ENCODE measurements at places on chromosomes 3 and 15.

DNA sequence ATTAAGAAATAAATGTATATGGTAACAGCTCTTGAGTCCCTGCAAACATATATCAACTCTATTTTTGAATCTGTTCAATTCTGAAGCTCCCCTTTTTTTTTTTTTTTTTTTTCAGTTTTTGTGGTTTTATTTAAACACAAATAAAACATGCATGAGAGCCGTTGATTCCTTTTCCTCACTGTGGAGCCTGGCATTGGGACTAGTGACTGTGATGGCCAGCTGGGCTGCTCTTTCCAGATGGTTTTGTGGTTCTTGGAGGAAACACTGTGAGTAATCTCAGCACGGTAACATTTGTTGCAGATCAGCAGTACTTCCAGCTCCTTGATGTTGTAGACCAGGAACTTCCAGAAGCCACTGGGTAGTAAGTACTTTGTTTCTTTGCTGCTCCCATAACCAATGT lies 15.9 kb downstream of the EMC7 start:
- H3K4me1 ChIP-seq: no peaks in the 10 kb centered on the region
- no peak overlapping the region for H3K4me3 ChIP-seq
- DNase-seq: no peak
- no peaks in the 10 kb centered on the region for H3K27me3 ChIP-seq
- H3K27ac ChIP-seq: no peak overlapping the region

GRCh38 chr3:170220871-170221270 lies 1.4 kb upstream of the PRKCI start:
- peaks cover 4% of the 10 kb centered on the region for H3K27me3 ChIP-seq
- no peak for DNase-seq
- H3K4me1 ChIP-seq: peaks cover 22% of the 10 kb centered on the region
- H3K4me3 ChIP-seq: peak overlapping the region; percentile 57

GRCh38 chr15:66124651-66125050 lies 128.9 kb downstream of the MEGF11 start:
- no peak overlapping the region for H3K27ac ChIP-seq
- no peaks in the 10 kb centered on the region for H3K4me1 ChIP-seq
- H3K27me3 ChIP-seq: peaks cover 3% of the 10 kb centered on the region
- H3K4me3 ChIP-seq: no peak overlapping the region
- DNase-seq: no peak

GRCh38 chr15:39914977-39915376 lies 5.1 kb downstream of the GPR176 start:
- H3K36me3 ChIP-seq: peaks cover 3% of the 10 kb centered on the region
- peaks cover 41% of the 10 kb centered on the region for H3K27me3 ChIP-seq
- H3K27ac ChIP-seq: no peak overlapping the region
- no peak for DNase-seq
- peaks cover 9% of the 10 kb centered on the region for H3K4me1 ChIP-seq

DNA sequence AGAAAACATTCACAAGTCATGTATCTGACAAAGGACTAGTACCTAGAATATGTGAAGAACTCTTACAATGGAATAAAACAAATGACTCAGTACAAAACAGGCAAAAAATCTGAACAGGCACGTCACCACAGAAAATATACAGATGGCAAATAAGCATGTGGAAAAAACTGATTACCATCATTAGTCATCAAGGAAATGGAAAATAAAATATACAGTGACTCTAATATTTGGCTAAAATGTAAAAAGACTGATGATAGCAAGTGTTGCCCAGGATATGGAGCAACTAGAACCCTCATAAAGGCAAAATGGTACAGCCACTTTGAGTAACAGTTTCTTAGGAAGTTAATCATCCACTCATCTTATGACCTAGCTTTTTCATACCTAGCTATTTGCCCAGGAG lies 95.8 kb upstream of the ABHD17C start:
- no peak overlapping the region for H3K4me3 ChIP-seq
- H3K27ac ChIP-seq: no peak overlapping the region
- H3K4me1 ChIP-seq: no peaks in the 10 kb centered on the region
- no peak for DNase-seq
- no peaks in the 10 kb centered on the region for H3K36me3 ChIP-seq
- peaks cover 6% of the 10 kb centered on the region for H3K27me3 ChIP-seq

DNA sequence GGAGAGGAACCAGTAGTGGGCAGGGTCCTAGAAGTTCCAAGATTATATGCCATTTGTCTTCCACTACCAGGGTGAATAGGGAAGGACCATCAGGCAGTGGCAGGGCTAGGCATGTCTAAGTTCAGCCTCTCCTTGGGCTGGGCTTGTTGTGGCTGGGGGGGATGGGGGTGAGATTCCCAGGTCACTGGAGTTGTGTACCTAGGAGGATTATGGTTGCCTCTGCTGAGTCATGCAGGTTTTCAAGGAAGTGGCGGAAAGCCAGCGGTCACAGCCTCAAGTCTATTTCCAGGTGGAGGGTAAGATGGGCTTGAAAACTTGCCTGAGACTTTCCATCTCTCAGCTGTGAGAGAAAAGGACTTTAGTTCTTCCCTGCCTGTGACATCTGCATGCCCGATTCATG lies 1407.1 kb downstream of the SI start:
- H3K36me3 ChIP-seq: no peaks in the 10 kb centered on the region
- H3K4me3 ChIP-seq: no peak overlapping the region
- no peak overlapping the region for H3K27ac ChIP-seq
- no peak for DNase-seq
- no peaks in the 10 kb centered on the region for H3K4me1 ChIP-seq

GRCh38 chr3:136931606-136932005 lies 26.2 kb upstream of the IL20RB start:
- peaks cover 76% of the 10 kb centered on the region for H3K36me3 ChIP-seq
- no peaks in the 10 kb centered on the region for H3K27me3 ChIP-seq
- no peak overlapping the region for H3K27ac ChIP-seq
- H3K4me1 ChIP-seq: peaks cover 32% of the 10 kb centered on the region
- DNase-seq: no peak

GRCh38 chr15:69009341-69009740 lies 5.2 kb upstream of the NOX5 start:
- no peak for DNase-seq
- H3K36me3 ChIP-seq: no peaks in the 10 kb centered on the region
- no peak overlapping the region for H3K27ac ChIP-seq
- H3K4me1 ChIP-seq: no peaks in the 10 kb centered on the region
- no peak overlapping the region for H3K4me3 ChIP-seq

DNA sequence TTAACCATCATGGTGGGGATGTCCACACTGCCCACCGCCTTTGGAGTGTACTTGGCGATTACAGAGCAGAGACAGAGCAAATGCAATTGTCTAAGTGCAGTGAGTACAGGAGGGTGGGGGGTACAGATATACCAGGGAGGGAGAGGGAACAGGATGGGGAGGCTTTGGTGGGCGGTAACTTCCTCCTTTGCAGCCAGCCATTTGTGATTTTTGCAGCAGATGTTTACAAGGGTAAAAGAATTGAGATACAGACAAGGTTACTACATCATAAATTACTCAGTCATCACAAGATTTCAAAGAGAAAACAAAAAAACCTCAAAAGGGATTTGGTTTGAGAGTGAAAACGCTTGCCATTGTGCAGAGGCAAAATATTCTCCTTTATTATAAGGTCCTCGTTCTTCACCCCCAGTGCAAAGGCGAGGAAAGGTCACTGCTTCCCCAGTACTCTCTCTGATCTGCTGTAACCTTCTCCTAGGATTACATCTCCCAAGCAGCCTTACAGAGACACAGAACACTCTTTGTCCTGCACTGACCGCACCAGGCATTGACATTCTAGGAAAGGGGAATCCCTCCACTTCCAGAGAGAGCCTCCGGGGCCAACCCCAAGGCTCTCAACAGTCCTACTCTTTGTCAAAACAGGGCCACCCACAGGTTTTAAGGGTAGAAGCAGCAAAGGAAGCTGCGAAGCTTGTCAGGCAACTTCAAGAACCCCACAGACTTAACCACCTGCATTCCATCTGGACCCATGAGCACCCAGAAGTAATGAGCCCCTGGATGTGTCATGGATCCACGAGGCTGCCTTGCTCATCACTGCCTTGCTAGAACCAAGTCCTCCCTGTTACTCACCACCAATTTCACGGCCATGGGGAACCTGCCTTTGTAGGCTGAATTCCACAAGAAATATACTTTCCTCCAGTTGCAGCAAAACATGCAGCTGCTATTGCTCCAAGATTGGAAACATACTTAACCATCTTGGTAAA lies 117.3 kb downstream of the ADAMTS17 start:
- H3K4me1 ChIP-seq: no peaks in the 10 kb centered on the region
- H3K27ac ChIP-seq: no peak overlapping the region
- no peaks in the 10 kb centered on the region for H3K27me3 ChIP-seq
- DNase-seq: no peak

DNA sequence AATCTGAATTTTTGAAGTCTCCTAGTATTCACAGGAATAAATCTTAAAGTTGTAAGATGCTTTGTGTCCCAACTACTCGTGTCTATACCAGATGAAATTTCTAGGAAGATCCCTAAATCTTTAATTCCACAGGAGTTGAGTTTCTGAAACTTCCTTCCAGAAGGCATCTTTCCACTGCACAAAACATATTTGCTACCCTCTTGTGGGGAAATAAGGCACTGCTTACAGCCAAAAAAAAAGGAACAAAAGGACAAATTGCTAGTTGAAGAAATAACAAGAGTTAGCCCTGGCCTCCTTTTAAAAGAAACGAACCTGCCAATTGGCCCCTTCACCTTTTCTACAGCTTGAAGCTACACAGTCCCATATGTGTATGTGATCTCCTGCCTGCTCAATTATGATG lies 54.0 kb downstream of the TAFA4 start:
- DNase-seq: no peak
- no peak overlapping the region for H3K27ac ChIP-seq
- H3K27me3 ChIP-seq: peaks cover 12% of the 10 kb centered on the region
- no peaks in the 10 kb centered on the region for H3K4me1 ChIP-seq
- no peak overlapping the region for H3K4me3 ChIP-seq
- H3K36me3 ChIP-seq: no peaks in the 10 kb centered on the region

GRCh38 chr3:60291115-60291514 lies 960.1 kb downstream of the FHIT start:
- H3K4me3 ChIP-seq: no peak overlapping the region
- H3K4me1 ChIP-seq: peaks cover 16% of the 10 kb centered on the region
- H3K27ac ChIP-seq: no peak overlapping the region

- peaks cover 2% of the 10 kb centered on the region for H3K4me1 ChIP-seq
- no peaks in the 10 kb centered on the region for H3K27me3 ChIP-seq
- H3K36me3 ChIP-seq: peaks cover 43% of the 10 kb centered on the region
- H3K4me3 ChIP-seq: no peak overlapping the region
Observed at GRCh38 chr3:197151580-197151979, 122.0 kb upstream of the MELTF start.

DNA sequence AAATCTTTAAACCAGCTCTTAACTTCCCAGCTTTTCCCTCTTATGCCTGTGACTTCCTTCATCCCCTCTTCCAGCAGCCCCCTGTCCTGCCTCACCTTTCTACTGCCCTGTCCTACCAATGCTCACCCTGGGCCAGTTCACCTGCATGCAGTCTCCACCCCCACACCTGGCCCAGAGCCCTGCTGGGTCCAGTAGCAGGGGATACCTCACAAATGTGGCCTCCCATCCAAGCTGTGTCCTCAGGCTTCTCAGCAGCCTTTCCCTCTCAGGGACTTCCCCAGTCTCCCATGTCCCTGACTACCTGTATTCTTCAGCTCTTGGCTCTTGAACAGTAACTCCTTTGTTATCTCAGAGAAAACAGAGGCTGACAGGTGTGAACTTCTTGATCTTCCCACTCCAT lies 503.2 kb downstream of the MFSD1 start:
- no peaks in the 10 kb centered on the region for H3K27me3 ChIP-seq
- no peaks in the 10 kb centered on the region for H3K4me1 ChIP-seq
- no peaks in the 10 kb centered on the region for H3K36me3 ChIP-seq
- no peak for DNase-seq
- H3K4me3 ChIP-seq: no peak overlapping the region
- no peak overlapping the region for H3K27ac ChIP-seq

DNA sequence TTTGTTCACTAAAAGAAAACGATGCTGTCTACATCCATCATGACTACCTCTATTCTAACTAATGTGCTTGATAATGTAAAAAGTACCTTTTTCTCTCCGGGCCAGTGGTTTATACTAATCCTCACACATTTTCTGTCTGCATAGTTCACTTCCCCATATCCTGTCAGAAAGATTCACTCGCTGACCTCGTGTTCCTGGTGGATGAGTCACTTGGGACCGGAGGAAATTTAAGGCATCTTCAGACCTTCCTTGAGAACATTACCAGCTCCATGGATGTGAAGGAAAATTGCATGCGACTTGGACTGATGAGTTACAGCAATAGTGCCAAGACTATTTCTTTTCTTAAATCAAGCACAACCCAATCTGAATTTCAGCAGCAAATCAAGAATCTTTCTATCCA lies 33.8 kb downstream of the COL6A5 start:
- no peak overlapping the region for H3K4me3 ChIP-seq
- no peak for DNase-seq
- no peaks in the 10 kb centered on the region for H3K27me3 ChIP-seq
- no peaks in the 10 kb centered on the region for H3K36me3 ChIP-seq
- H3K4me1 ChIP-seq: no peaks in the 10 kb centered on the region

DNA sequence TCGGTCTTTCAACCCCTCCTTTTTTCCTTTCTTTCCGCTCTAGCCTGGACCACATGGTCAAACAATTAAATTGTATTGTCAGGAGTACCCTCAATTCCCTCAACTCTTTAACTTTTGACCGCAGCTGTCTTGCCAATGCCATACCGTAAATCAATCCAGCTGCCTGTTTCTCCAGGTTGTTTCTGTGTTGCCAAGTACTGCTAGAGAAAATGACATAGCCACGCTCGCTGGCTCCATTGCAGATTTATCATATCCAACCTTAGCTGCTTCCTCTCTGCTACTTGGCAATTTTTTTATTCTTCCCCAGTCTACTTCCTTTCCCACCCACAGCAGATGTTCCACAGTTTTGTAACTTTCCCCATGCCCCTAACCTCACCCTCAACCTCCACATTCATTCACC lies 60.0 kb downstream of the ZNF385D start:
- H3K4me1 ChIP-seq: no peaks in the 10 kb centered on the region
- no peaks in the 10 kb centered on the region for H3K36me3 ChIP-seq
- no peak for DNase-seq
- no peaks in the 10 kb centered on the region for H3K27me3 ChIP-seq
- no peak overlapping the region for H3K27ac ChIP-seq
- H3K4me3 ChIP-seq: no peak overlapping the region

- no peak overlapping the region for H3K4me3 ChIP-seq
- DNase-seq: no peak
- H3K27me3 ChIP-seq: peaks cover 8% of the 10 kb centered on the region
- no peak overlapping the region for H3K27ac ChIP-seq
- no peaks in the 10 kb centered on the region for H3K36me3 ChIP-seq
Observed at GRCh38 chr3:185328324-185329004, 34.5 kb upstream of the MAP3K13 start.

- DNase-seq: no peak
- no peak overlapping the region for H3K4me3 ChIP-seq
- no peak overlapping the region for H3K27ac ChIP-seq
- H3K4me1 ChIP-seq: no peaks in the 10 kb centered on the region
Observed at GRCh38 chr3:308597-309321, 112.2 kb downstream of the CHL1 start.

Measured in activated T-helper 2 cell treated with anti-CD3 and anti-CD28 coated beads, Interferon-gamma antibody, Interleukin-2, Interleukin-4, amounts not matched to agents 10 μg/mL and 5 μg/mL and 100 μg/mL, durations not matched to agents 14 hours and 24 hours and 36 hours (primary cell).